Endothelial cell (in vitro differentiated cells): ENCODE measurements at places on chromosomes 4 and X. TPM values are rescaled to one million over a fixed set of nuclear protein-coding genes. Genes with fewer than 3 reads are reported as not detected.

DNA sequence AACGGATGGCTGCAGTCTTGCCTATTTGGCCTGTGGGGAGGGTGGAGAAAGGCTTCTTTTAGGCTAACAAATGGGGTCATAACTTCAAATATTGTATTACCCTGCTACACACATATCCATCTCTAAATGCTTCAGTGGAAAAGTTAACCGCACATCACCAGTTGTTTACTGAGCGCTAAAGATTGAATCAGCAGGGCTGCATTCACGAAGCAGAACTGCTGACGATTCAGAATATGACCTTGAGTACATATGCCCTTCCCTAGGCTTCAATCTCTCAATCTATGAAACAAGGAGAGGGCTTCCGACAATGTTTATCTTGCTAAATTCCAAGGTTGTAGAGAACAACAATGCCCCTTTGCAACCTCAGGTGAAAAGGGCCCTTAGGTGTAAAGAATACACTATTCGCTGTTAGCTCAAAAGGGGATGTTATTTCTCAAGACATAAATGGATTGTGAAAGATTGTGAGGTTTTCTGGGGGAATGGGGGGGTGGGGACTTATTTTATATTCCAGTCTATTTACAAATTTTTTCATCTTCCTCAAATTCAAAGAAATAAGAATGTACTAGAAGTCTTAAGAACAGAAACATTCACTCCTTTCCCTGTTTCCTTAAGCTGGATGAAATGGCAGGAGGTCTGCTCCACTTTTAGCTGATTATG is 2.6 kb upstream of the ATP6AP2 start:
- H3K36me3 ChIP-seq, result no peaks in the 10 kb centered on the region
- no peak overlapping the region for H3K27ac ChIP-seq
- no peak overlapping the region for H3K4me3 ChIP-seq
- H3K27me3 ChIP-seq, result peaks cover 2% of the 10 kb centered on the region
- no peak for DNase-seq

GRCh38 chr4:11451716-11452115 is 23.0 kb upstream of the HS3ST1 start:
- peaks cover 3% of the 10 kb centered on the region for H3K36me3 ChIP-seq
- H3K4me3 ChIP-seq, result no peak overlapping the region
- H3K27ac ChIP-seq, result no peak overlapping the region
- peaks cover 10% of the 10 kb centered on the region for H3K4me1 ChIP-seq

DNA sequence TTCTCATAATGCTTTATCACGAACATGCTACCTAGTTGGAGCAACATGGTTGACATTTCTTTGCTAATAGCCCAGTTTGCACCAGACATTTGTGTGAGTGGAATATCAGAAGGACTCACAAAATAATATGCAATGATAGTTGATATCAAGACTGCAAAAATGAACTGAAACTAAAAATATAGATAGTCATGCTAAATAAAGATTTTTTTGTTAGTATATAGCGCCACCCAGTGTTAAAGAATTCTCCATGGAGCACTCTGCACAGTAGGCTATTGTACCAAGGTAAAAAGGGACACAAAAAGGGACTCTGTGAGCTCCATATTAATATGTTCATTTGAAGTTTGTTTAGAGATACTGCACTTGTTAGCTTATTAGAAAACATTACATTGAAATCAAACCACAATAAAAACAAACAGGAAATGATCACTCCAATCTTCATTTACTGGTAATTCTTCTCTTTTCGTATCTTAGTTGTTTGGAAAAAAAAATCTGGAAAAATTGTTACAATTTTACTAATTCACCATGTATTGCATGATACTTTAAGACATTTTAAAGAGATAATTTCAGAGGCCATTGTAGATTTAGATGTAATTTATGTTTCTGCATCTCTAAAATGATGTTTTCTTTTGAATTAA is 1509.6 kb downstream of the ADGRL3 start:
- no peaks in the 10 kb centered on the region for H3K36me3 ChIP-seq
- no peaks in the 10 kb centered on the region for H3K27me3 ChIP-seq
- peak; percentile 12 for DNase-seq
- H3K4me1 ChIP-seq, result peaks cover 5% of the 10 kb centered on the region
- H3K27ac ChIP-seq, result no peak overlapping the region

DNA sequence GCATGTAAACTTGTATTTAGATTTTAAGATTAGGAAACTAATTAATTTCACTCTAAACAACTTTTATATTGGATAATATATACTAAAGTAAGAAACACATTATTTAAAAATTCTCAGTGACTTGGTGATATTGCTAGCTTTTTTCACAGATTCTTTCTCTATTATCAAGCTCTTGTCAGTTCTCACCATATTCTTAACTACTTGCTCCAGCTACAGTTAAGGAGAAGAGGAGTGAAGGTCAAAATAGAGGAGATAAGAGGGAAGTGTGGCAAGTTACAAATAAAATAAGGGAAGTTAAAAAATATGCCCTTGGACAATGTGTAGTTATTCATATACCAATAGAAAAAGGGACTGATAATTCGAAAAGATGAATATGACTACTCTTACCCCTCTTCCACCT is 34.7 kb upstream of the NAF1 start:
- DNase-seq, result no peak
- H3K27ac ChIP-seq, result no peak overlapping the region
- no peaks in the 10 kb centered on the region for H3K4me1 ChIP-seq

- H3K4me1 ChIP-seq, result no peaks in the 10 kb centered on the region
- no peak overlapping the region for H3K27ac ChIP-seq
- no peaks in the 10 kb centered on the region for H3K36me3 ChIP-seq
- no peak for DNase-seq
- no peak overlapping the region for H3K4me3 ChIP-seq
- H3K27me3 ChIP-seq, result no peaks in the 10 kb centered on the region
Measured at GRCh38 chrX:149161435-149162088, 343.5 kb downstream of the IDS start.

DNA sequence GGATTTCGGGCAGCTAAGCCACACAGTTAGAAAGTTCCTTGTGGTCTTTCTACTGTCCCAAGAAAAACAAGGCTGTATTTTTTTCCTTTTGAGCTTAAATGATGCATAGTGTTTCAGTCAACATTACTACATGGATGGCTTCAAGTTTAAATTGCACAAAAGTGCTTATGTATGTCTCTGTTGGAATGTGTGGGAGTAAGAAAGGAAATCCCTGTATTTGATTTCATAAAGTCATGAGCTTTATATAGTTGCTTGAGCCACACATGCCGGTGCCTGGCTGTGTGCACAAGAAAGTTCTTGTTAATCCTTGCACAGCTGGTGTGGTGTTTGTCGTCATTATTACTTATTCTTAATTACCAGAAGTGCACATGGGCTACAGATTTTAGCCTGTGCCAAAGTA is 262.2 kb downstream of the ARHGAP10 start:
- no peak for DNase-seq
- H3K27me3 ChIP-seq, result no peaks in the 10 kb centered on the region
- no peaks in the 10 kb centered on the region for H3K4me1 ChIP-seq
- H3K27ac ChIP-seq, result no peak overlapping the region
- H3K36me3 ChIP-seq, result no peaks in the 10 kb centered on the region

DNA sequence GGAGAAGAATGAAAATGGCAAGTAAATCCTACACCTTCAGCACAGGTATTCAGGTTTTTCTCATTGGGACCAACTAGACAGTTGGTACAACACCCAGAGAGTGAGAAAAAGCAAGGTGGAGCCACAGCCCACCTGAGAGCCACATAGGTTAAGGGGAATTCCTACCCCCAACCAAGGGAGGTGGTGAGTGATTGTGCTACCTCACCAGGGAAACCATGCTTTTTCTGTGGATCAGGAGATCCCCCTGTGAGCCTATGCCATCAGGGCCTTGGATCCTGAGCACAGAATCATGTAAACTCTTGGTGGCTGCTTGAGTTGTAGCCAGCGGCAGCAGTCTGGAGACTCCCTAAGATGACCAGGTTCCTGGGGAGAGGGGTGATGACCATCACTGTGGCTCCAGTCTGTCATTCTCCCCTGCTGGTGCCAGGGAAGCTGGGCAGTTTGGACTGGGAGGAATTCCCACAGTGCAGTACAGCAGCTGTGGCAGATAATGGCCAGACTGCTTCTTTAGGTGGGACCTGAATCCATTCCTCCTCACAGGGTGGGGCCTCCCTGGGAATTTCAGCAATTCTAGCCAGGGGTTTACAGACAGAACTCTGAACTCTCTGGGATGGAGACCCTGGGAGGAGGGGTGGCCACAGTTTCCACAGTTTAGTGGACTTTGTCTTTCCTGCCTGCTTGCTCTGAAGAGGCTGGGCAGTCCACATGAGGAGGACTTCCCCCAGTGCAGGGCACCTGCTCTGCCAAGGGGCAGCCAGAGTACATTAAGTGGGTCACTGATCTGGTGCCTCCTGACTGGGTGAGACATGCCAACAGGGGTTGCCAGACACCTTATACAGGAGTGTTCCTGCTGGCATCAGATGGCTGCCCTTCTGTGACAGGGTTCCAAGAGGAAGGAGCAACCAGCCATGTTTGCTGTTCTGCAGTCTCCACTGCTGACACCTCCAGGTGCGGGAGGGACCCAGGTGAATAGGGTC is 43.2 kb downstream of the PARM1 start:
- no peaks in the 10 kb centered on the region for H3K4me1 ChIP-seq
- H3K4me3 ChIP-seq, result no peak overlapping the region
- no peak overlapping the region for H3K27ac ChIP-seq
- no peaks in the 10 kb centered on the region for H3K36me3 ChIP-seq
- no peaks in the 10 kb centered on the region for H3K27me3 ChIP-seq

- H3K27me3 ChIP-seq, result peaks cover 1% of the 10 kb centered on the region
- no peak overlapping the region for H3K4me3 ChIP-seq
- DNase-seq, result no peak
- no peaks in the 10 kb centered on the region for H3K4me1 ChIP-seq
Measured at GRCh38 chr4:107255114-107255513, 219.0 kb upstream of the DKK2 start.

AWAT2 gene
- not detected for total RNA-seq

P2RY4 gene
- total RNA-seq, result 0.38 TPM

NPY2R gene
- 3.6 TPM for total RNA-seq

HELT gene
- not detected for total RNA-seq

GPR143 gene
- total RNA-seq, result 16.8 TPM
